ENCODE measurements at places on chromosomes 6 and 20.

DNA sequence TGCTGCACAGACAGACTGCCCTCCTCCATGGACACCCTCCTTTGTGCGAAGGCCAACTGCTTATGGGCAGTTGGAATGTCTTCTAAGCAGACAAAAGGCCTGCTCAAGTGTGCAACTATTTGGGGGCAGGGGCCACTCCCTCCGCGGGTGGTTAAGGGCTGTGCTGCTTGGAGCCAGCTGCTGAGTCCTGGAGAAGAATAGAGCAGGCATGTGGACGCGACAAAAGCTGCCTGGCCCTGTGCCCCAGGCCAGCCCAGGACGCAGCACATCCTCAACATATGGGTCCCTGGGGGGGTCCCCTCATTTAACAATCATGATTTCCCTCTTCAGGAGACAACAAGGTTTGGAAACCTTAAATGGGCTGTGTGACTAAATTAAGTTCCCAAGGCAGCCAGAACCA, 45.5 kb upstream of the ENTPD6 start:
- DNase-seq: no peak

DNA sequence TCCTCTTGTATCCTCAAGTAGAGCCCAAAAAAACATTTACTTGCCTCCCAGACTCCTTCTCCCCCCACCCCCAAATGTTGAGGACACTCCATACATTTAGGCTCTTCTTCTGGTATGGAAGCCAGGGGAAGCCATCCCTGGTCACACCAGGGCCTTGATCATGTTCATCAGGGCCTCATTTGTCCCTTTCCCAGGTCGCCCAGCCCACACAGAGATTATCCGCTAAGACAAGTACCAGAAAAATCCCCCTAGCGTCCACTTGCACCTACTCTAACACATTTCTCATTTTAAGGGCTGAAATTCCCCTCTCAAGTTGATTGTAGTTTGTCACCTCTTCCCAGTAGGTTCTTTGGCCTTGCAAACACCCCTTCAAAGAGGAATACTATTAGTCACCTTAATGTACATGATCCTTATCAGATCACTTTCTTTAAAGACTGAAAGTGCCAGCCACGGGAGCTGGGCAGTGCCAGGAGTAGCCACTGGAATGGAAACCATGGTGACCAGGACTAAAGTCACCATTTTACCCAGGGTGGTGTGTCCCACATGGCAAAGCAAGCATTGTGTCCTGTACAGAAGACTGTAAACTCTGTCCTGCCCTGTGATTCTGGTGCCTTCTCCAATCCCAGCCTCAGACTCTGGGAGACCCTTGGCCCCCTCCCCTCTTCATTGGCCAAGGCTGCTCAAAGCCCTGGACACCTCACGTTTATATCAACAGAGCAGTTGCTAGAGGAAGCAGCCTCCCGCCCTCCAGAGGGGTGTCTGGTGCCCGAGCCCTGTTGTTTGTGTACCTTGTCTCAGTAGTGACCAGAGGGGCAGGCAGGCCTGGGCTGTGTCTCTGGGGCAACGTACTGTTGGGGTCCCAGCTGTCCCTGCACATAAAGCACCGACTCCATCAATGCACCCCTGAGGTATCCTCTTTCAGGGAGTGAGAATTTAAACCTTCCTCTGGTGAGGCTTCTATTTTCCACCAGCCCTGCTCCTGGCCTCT, 5.0 kb upstream of the APOBEC2 start:
- DNase-seq: no peak

GRCh38 chr6:31203345-31203979, 33.0 kb upstream of the POU5F1 start:
- peak; percentile 59 for DNase-seq

DNA sequence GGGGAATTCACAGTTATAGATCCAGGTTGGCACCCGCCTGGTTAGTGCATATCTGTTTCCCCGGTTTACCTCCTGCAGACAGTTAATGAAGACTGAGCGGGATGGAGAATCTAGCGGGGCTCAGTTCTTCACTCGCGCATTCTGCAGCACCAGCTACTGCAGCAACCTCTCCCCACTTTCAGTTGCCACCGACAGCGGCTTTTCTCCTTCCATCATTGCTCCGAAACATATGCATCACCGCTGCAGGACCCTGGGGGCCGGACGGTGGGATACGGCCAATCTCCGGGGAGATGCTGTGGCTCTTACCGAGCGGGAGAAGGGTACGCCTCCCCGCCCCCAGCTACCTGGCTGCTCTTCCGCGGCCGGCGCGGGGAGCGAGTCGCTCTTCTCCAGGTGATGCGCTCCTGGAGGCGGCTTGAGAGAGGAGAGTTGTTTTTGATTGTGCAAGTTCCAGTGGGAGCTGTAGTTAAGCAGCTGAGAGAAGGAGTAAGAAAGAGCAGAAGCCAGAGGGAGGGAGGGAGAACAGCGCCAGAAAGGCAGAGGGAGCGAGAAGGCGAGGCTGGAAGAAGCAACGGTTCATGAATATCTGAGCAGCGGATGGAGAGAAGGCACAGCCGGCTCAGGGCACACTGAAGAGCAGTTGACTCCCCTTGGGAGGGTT, at the start of gene SGK1:
SGK1 (minus strand) TSS at position 642 of the 661 bp plus-strand sequence. CDS start 652 bp downstream, outside the sequence.
- no peak for DNase-seq

- DNase-seq: no peak
These were observed 81.9 kb upstream of the RREB1 start for GRCh38 chr6:7025861-7026260.

DNA sequence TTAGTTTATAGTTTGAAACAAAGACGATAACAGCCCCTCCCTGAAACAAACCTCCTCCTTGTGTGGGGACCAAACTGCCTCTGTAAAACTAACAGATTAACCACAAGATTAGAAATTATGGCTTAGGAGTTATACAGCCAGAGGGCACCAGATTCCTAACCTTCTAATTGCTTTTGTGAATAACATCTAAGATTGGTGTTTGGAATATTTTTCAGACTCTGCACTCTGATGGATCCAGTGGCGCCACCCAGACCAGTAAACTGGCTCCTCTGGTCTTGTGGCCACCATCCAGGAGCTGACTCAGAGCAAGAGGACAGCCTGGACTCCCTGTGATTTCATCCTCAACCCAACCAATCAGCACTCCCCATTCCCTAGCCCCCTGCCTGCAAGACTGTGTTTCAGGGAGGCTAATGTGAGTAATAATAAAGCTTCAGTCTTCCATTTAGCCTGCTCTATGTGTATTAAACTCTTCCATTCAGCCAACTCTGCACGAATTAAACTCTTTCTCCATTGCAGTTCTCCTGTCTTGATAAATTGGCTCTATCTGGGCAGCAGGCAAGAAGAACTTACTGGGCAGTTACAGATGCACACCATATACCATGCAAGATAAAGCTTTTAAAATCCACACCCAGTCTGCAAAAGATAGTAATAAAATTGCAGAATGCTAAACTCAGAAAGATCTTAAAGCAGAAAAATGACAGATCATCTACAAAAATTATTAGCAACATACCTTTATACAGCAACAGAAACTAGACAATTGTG, 58.5 kb upstream of the SLC22A16 start:
- DNase-seq: no peak

Measured in AML-193 (cell line).